ENCODE measurements at places on chromosomes 4 and X.
A peak's percentile ranks its signal among the peaks of the same experiment; 100 is the strongest.

DNA sequence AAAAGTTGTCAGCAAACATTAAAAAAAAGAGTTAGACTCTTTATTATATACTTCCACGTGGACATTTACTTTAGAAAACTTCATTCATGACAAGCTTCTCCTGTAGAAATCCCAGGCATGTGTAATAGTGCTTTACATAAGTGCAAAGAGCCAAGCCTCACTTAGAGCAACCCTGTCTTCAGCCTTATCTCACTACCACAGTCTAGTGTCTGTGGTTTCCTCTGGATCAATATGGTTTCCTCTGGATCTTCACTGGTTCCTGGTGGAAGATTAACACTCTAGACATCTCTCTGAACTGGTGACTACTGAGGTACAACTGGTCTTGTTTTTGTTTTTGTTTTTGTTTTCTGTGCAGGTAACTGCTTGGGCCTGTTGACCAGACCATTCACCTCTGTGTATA, 18.4 kb upstream of the ARMCX5 start:
- DNase-seq = no peak

DNA sequence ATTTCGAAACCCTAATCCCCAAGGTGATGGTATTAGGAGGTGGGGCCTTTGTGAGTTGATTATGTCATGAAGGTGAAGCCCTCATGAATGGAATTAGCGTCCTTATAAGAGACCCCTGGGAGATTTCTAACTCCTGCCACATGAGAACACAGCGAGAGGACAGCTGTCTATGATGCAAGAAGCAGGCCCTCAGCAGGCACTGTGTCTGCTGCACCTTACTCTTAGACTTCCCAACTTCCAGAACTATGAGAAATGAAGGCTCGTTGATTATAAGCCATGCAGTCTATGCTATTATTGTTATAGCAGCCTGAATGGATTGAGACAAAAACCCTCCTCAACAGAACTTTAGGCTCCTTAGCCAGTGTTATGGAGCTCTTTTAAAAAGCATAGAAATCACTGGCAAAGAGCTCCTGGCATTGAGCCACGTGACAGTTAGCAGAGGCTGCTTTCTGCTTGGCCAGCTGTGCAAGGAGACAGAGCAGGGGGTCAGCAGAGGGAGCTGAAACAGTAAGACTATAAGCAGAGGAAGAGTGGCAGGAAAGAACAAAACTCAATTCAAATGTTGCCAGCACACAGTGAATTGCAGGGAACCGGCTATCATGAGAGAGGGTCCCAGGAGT, 219.2 kb upstream of the FAT1 start:
- DNase-seq = no peak

- no peak for DNase-seq
Measured at GRCh38 chr4:35912174-35912573, 332.1 kb downstream of the ARAP2 start.

DNA sequence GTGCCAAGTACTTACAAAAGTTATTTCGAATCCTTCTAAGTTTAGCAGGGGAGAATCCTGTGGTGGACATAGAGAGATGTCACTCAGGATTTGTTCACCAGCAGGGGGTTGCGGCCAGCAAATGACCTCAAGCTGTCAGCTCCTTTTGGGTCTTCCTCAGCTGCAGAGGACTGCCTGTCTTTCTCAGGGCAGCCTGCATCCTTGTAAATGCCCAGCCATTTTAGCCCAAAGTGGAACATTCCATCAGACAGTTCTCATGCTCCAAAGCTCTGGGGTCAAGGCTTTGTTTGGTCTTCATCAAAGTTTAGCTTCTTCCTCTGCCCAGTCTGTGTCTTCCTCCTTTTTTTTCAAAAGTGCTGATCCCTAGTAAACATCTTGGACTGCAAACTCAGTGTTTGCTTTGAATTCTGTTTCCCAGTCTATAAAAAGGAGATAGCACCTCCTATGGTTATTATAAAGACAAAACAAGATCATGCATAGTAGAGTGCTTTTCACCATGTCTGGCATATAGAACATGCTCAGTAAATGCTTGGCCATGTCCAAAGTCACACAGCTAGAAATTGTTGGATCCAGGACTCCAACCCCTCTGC, 156.4 kb upstream of the GATB start:
- DNase-seq = no peak

DNA sequence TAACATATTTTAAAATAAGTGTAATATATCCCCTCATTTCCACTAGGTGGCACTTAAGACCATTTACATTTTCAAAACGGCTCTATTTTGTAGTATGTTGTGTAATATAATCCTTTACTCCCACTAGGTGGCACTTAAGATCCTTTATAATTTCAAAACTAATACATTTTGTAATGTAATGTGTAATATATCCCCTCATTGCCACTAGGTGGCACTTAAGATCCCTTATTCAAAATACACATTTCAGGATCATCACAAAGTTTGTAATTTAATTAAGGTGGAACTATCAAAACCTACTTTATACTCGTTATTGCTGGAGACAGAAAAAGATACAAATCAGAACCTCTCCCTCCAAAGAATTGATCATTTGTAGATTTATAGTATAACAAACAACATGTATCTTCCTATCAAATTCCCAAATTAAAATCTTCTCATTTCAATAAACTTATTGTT, 132.5 kb downstream of the ARHGAP6 start:
- DNase-seq = peak; percentile 85

GRCh38 chr4:7524064-7524682, 89.4 kb upstream of the PSAPL1 start:
- no peak for DNase-seq

DNA sequence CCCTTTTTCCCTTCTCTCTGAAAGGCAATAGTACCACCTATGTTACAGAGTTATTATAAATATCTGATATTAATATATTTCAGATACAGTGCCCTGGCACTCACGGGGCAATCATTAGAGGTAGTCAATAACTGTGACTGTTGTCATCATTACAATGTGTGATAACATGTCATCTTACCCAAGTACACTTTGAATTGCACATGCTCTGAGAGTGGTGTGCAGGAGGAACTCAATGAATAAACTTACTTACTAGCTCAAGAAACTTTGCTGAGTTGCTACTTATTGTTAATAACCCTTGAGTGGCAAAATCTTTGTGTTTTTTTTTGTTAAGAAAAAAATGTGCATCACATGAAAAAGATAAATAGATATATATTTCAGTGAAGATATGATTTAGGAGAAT, 275.1 kb upstream of the RASGEF1B start:
- peak; percentile 36 for DNase-seq

- no peak for DNase-seq
Measured at GRCh38 chr4:72531768-72532290, 37.2 kb downstream of the ADAMTS3 start.

DNA sequence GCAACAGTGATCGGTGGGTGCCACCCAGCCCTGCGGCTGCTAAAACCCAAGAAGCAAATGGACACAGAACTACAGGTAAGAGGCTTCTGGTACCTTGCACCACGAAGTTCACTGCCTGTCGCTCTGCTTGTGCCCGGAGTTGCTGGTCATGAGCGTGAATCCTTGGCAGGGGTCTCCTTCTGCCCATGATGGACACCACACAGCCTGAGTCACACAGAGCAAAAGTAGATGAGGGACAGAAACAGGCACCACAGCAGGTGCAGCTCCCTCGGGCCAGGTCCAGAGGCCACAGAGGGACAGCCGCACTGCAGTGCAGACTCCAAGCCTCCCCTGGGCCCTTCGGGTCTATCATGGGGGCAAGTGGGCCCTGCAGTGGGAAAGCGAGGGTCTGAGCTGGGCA, 22.4 kb downstream of the NAT8L start:
- no peak for DNase-seq

DNA sequence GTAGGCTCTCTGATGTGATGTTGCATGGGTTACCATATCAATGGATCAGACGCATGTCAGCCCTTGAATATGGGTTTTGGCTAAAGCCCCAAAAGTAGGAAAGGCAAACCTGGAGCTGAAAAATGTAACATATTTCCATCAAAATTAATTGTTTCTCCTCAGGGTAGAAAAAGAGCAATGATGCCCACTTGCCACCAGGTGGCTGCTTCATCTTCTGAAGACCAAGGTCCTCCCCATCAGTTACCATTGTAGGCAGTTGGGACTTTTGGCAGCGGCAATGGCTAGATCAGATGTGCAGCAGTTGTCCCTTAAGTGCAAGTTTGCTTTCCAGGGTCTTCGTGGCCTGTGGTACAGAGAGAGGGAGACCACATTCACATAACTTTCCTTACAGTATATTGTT, 118.2 kb downstream of the NAF1 start:
- peak; percentile 20 for DNase-seq

- no peak for DNase-seq
Measured at GRCh38 chrX:133699023-133699728, 283.9 kb upstream of the GPC4 start.

GRCh38 chrX:123884809-123885408, 25.1 kb downstream of the XIAP start:
- peak; percentile 51 for DNase-seq

DNA sequence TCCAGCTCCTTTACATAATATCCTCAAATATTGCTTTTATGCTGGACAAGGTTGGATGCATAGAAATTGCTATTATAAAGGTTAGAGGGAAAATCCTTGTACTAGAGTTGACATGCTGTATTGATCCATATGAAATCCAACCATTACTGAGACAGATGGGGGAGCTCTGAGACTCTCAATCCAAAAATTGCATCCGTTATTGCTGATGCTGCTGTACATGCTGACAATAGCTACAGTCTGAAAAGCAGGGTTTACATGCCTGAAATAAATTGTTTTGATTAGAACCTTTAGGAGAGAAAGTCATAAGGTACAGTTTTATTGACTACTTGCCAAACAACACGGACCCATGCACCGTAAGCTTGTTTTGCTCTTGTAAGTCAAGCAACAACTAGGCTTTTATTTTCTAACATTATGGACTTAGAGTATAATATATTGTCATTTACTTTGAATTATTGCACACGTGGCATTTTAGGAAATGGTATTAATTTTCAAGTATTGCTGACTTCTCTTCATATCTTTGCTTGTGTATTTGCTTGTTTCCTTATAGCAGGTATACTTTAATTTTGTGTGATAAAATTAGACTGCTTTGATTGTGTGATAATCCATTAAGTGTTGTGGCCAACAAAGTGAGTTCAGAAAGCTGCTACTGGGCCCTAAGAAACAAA, 1365.2 kb downstream of the STIM2 start:
- no peak for DNase-seq

DNA sequence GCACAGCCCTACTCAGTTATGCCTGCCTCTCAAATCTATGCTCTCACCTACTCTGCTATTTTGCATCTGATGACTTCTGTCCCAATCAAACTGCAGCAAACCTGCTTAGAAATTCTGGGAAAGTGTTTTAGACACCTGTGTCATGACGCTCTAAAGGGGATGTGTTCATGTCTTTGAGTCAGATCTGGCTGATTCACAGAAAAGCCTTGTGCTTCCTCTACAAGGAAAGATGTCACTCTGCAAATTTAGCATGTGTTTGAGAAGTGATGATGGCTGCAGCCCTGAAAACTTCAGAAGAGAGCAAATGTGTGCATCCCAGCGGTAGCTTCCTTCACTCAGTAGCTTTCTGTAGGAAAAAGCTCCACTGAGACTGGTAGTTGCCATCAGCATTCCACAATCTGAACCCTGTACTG, 235.4 kb downstream of the MGST2 start:
- peak; percentile 50 for DNase-seq

- peak; percentile 13 for DNase-seq
Measured at GRCh38 chr4:54942721-54943120, 182.7 kb downstream of the KDR start.

DNA sequence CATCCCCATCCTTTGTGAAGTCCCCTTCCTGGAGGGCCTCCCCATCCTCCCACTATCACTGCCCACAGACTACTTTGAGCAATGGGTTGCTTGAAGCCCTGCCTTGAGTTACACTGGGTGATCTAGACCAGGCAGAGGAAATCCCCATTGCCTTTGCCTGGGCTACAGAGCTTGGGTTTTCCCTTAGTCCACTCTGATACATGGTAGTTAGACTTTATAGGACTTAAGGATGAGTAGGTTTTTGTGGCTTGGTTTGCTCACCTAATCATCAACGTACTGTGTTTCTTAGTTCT, 56.6 kb downstream of the TMEM131L start:
- DNase-seq = peak; percentile 80

DNA sequence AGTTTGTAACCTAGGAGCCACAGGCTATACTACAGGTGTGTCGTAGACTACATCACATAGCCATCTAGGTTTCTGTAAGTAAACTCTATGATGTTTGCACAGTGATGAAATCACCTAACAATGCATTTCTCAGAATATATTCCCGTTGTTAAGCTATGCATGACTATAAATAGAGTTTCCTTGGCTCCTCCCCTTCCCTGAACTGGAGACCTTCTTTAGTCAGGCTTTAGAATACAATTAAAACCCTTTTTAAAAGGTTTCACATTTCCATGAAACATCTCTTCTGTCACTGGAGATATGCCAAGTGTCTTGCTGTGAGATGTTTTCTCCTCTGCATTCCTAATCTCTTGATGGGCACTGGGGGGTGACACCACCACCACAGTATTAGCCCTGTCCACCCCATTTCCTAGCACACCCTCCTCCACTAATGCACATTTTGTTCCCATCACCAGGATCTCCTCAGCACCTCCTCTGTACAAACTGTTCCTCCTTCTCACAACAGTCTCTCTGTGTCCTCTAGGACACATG, 334.6 kb upstream of the CPEB2 start:
- DNase-seq = no peak

DNA sequence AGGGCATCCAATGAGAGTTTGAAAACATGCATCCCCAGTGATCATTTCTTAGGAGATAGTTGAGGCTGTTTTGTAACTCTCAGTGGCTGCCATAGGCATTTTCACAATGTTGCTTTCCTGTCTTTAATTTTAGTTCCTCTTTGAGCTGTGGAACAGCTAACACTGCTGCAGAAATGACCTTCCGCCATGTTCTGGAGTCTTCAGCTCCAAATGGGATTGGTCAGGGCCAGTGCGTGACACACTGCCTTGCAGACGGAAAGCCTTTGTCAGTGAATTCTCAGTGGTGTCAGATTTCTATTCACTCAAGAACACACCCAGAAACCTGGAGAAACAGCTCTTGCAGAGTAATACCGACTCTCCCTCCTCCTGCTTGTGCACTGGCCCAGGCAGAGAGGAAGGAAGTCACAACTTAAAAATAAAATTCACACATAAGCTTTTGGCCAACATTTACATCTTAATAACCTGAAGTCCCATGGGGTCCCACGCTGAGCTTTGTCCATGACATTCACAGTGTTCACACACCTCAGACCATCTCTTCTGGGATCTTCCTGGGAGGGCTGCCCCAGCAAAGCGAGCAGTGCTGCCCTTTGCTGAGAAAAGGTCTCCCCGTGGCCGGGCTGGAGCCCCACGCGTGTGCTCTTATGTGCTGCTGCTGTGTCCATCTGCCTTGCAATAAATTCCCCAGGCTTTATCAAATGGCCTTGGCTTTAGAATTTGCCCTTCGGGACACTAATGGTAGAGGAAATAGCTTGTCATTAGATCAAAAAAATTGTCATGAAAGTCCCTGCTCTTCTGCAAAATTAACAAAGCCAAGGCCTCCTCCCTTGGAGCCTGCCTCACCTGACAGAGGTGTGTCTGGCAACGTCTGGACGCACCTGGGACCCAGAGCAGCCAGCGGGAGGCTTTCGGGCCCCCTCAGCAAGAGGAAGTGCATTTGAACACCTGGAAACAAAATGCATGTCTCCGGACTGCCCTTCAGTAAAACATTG, 126.8 kb downstream of the IRF2 start:
- DNase-seq = peak; percentile 80
